ENCODE measurements at places on chromosomes 6 and 20.

DNA sequence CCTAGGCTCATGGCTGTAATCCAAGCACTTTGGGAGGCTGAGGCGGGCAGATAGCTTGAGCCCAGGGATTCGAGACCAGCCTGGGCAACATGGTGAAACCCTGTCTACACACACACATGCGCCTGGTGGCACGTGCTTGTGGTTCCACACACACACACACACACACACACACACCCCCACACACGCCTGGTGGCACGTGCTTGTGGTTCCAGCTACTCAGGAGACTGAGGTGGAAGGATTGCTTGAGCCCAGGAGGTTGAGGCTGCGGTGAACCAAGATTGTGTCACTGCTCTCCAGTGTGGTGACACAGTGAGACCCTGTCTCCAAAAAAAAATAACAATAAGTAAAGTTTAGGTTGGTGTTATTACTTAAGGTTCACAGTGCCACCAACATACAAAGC, 165.8 kb downstream of the ZFAND3 start:
- DNase-seq = no peak

GRCh38 chr6:29647927-29648642, 8.8 kb upstream of the MOG start:
- peak; percentile 64 for DNase-seq

DNA sequence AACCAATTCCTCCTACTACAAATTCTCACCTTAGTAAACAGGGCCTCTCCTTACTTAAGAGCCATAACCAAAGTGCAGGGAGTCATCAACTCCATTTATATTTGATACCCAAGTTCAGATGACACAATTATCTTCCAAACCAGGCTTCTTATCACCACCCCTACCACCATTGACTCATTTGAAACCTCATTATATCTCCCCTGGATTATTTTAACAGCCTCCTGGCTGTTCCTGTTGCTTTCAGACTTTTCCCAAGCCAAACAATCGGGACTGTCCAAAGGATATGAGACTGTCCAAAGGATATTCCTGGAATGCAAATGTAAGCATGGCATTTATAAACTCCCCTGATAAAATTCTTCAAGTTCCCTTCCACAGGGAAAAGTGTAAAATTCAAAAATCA, 394.3 kb downstream of the MAFB start:
- no peak for DNase-seq

DNA sequence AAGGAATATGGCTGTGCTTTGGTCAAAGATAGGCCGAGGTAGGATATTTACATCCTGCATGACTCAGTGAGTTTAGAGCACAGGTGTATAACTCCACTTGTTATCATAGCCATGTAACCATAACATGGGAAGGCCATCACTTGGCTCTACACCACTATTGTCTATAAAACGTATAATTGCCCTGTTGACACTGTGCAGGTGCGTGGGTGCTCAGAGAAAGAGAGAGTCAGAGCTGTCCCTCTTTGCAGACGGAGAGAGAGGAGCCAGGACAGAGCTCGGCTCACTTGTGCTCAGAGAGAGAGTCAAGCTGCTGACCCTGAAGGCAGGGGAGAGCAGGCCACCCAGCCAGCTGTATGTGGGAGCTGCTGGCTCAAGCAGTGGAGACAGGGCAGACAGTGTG, 46.0 kb downstream of the OR2B6 start:
- DNase-seq = no peak

DNA sequence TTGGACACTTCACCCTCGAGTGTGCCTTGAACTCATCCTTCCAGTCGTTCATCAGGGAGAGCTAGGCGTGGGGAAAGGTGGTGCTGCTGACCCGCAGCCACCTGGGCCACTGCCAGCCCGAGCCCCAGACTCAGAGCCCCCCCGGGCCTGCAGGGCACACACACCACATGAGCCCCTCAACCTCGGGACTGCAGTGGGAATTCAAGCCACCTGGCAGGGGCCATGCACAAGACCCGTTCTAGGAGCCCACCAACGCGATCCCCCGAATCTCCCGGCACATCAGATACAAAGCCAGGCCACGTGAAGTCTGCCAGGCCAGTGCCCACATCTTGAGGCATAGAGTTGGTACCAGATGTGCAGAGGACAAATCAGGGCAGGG, 2.8 kb downstream of the ZNF512B start:
- DNase-seq = no peak

- DNase-seq = no peak
Observed at GRCh38 chr6:15758631-15759215, 95.9 kb upstream of the DTNBP1 start.

DNA sequence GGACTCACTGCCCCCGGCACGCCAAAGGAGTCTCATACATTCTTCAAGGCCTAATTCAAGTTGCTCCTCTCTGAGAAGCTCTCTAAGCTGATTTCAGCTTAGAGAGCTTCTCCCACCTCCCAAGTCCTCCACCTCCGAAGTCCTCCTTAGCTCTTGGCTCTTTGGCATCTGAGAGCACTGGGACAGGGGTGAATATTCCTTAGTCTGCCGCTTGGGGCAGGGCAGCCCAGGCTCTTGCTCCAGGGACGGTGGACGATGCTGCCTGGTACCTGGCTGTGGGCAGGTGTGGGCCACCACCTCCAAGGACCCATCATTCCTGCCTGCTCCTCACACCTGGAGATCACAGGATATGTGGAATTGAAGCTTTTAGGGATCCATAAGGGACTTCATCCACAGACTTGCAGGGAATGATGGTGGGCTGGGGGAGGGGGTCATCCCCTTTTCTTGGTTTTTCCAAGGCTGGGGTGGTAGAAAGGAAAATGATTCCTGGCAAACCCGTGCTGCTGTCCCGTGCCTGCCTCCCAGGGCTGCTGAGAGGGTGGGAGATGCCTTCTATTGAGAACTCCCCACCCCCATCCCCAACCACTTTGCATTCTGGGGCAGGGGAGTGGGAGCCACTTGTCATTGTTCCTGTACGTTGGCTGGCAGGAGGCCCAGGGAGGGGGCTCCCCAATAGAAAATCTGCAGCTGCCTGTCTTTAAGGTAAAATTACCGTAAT, 57.4 kb downstream of the ARHGAP40 start:
- peak; percentile 88 for DNase-seq

- DNase-seq = no peak
Observed at GRCh38 chr6:121344539-121344938, 10.3 kb upstream of the TBC1D32 start.

- no peak for DNase-seq
Observed at GRCh38 chr6:39889229-39889628, 45.0 kb downstream of the MOCS1 start.

DNA sequence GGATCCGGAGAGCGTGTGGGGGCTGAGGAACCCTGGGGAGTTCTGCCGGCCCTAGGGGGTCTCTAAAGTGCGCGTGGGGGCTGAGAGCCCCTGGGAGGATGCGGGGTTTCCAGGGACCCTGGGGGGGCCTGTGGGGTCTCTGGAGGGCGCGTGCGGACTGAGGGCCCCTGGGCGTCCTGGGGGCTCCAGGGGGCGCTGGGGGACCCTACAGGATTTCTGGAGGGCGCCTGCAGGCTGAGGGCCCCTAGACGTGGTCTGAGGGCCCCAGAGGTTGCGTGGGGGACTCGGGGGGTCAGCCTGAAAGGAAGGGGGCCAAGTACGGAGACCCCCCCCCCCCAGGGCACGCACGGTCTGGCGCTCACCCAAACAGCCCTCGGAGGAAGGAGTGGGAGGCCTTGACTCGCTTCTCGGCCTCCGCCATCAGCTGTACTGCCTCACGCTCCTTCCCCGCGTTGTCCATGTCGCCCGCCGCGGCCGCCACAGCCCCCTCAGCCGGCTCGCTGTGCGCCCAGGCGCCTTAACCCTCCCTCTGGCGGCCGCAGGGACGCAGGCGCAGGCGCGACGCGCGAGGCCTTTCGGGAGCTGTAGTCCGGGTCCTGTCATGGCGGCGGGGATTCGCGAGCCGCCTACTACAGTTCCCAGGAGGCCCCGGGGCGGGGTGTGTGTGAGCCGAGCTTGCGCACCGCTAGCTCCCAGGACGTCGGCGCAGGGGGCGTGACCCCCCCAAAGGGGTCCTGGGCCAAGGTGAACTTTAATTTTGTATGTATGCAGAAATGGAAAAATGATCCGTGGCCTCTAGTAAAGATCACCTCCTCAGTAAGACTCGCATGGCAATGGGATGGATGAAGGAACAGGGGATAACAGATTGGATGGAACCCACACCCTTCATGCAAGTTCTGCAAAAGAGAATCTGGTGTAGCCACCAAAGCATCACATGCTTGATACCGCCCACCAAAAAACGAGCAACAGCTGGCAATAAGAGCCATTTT, at the start of gene NAPB:
NAPB (minus strand) TSS at position 546 of the 989 bp plus-strand sequence; CDS start at position 460, 86 bp downstream.
- DNase-seq = peak; percentile 93

DNA sequence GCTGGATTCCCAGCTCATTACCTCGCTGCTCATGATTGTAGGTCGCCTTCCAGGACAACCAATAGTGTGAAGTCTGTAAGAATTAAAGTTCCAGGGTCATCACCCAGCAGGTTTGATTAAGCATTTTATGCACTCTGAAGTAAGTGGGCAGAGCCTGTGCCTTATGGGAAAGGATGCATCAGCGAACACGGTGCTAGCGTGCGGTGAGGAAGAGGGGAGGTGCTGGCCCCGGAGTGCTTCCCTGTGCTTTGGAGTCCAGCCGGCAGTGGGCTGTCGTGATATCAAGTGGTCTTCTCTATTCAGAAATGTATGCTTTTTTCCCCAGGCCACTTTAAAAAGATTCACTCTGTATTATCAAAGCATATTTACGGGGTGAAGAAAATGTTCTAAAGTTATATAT, 16.0 kb downstream of the DUSP22 start:
- DNase-seq = no peak

GRCh38 chr20:51578145-51578459, 35.6 kb upstream of the NFATC2 start:
- no peak for DNase-seq

- DNase-seq = no peak
Observed at GRCh38 chr20:62638055-62638570, 4.2 kb upstream of the SLCO4A1 start.

DNA sequence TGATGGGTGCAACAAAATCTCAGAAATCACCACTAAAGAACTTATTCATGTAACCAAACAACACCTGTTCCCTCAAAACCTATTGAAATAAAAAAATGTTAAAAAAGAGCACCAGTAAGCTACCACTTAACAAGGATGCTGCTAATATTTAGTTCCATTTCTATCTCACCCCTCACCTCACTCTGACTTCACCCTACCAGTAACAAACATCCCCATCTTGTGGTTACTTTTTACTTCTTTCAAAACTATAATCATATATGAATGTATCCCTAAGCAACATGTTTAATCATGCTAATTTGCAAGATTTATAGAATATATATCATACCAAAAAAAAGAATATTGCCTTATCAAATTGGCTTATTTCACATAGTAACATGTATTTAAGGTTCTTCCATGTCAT, 27.4 kb upstream of the SLC24A3 start:
- no peak for DNase-seq

DNA sequence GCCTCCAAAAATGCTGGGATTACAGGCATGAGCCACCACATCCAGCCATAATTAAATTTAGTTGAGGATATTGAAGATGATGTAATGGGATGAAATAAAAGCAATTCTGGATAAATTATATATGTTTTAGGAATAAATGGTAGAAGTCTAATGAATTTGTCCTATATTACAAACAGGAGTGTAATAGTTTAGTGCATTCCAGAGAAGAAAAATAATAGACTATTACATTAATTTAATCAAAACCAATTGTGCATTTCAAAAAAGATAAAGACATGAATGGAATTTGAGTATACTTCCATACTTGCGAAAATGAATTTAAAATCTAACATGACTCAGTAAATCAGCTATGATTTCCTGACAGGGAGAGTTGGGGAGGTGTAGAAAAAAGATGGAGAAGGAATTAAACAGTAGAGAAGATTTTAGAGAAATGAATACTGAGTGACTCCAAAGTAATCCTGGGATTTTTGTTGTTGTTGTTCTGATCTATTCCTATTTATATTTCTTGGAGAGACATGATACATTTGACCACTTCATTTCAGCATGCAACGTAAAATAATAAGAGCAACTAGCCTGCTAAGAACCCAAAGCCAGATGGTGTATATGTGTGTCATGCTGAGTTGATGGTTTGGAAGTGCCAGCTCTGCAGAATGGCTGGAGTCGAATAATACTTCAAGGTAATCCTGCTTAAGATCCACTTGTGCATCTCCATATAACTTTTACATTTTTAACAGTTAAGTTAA, 67.4 kb downstream of the AIG1 start:
- no peak for DNase-seq

DNA sequence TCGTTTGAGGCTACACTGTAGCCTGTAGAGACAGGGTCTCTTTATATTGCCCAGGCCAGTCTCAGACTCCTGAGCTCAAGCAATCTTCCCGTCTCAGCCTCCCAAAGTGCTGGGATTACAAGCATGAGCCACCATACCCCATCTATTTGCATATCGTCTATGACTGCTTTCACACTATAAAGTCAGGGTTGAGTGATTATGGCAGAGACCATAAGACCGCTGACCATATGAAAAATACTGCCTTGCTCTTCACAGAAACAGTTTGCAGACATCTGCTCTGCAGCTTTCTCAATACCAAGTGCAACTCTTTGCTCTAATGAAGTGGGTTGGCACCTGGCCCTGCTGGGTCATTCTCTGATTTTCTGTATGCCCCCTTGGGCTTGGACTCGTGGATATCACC, 79.5 kb upstream of the PAK5 start:
- DNase-seq = no peak

- DNase-seq = no peak
Observed at GRCh38 chr20:46572153-46572552, 21.7 kb upstream of the OCSTAMP start.

- DNase-seq = no peak
Observed at GRCh38 chr20:63635431-63636141, 8.7 kb upstream of the GMEB2 start.

DNA sequence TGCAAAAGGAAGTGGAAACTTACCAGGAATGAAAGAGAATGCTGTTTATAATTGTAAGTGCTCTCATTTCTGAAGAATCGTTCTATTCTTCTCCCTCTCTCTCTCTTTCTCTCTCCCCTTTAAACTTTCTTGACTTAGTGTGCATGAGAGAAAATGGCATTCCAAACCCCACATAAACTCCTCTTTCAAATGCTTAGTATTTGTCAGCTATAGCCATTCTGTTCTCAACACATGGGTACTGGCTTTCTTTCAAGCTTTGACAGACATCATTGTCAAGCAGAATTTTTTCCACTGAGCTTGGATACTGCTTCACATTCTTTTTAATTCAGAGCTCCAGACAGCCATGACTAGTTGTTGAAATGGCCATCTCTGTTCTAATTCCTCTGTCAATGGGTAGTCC, 51.1 kb upstream of the PREP start:
- DNase-seq = no peak

- no peak for DNase-seq
Observed at GRCh38 chr6:159249752-159250151, 80.6 kb downstream of the FNDC1 start.

- DNase-seq = no peak
Observed at GRCh38 chr6:52611833-52612232, 35.0 kb upstream of the TRAM2 start.

DNA sequence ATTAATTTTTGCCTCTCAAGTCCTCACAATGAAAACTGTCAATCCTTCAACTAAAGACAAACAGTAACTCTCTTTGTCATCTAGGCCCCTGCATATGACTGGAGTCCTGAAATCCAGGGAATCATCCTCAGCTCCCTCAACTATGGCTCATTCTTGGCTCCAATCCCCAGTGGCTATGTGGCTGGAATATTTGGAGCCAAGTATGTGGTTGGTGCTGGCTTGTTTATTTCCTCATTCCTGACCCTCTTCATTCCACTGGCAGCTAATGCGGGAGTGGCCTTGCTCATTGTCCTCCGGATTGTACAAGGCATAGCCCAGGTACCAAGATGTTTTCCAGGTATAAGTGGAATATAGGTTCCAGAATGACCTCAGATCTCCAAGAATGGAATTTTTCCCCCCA, 15.4 kb downstream of the SLC17A4 start:
- DNase-seq = peak; percentile 4
